Head of caudate nucleus (tissue), 42 donors: ENCODE measurements at places on chromosomes 1 and 21.

- no peak for DNase-seq
Measured at GRCh38 chr1:16117369-16117768, 38.5 kb downstream of the EPHA2 start.

DNA sequence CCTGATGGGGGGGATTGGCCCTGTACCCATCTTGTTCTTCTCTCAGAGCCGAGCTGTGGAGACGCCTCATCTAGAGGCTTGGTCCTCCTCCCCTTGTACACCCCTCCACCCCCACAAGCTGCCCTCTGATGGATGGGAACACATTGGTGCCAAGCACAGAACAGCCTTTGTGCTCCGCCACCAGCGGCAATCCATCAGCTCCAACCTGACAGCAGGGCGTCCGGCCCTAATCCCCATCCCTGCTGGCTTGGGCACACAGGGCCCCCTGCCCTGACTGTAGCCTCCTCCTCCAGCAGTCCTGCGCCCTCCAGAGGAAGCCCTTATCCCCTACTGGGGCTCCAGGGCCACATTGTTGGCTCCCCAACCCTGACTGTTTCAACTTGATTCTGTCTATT, 3.8 kb upstream of the MYOG start:
- DNase-seq: no peak

DNA sequence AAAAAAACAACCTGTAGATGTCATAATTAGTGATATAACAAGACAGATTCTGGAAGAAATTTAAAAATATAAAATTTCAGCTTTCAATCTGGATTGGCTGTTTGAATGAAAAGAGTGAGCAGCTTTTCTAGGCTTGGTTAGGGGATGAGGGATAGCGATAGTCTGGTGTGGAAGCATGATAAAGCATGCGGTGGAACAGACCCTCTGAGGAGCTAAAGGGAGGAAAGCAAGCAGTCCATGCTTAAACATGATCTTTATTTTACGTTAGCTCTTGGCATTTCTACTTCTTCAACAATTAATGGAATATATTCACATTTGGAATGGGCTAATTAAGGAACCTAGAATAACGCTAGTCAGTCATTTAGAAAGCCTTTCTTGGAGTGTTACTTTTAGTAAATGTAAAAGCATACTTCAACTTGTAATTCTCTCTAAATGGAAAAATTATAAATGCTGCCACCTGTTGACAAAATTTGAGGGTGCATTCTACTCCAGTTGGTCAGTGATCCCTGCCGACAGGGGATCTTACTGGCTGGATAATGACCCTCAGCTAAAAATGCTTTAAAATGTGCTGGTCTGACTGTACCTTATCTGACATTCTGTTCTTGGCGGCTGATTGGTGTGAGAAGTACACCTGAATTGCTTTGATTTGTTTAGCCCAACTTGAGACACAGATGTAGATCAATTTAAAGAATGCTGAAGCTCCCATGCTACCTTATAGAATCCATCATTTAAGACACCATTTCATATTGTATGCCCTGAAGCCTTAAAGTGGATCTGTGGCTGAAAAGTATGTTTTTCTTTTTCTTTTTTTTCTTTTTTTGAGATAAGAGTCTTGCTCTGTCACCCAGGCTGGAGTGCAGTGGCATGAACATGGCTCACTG, 61.2 kb downstream of the AK4 start:
- no peak for DNase-seq

- DNase-seq: no peak
Measured at GRCh38 chr1:205343431-205344065, 13.2 kb downstream of the KLHDC8A start.

DNA sequence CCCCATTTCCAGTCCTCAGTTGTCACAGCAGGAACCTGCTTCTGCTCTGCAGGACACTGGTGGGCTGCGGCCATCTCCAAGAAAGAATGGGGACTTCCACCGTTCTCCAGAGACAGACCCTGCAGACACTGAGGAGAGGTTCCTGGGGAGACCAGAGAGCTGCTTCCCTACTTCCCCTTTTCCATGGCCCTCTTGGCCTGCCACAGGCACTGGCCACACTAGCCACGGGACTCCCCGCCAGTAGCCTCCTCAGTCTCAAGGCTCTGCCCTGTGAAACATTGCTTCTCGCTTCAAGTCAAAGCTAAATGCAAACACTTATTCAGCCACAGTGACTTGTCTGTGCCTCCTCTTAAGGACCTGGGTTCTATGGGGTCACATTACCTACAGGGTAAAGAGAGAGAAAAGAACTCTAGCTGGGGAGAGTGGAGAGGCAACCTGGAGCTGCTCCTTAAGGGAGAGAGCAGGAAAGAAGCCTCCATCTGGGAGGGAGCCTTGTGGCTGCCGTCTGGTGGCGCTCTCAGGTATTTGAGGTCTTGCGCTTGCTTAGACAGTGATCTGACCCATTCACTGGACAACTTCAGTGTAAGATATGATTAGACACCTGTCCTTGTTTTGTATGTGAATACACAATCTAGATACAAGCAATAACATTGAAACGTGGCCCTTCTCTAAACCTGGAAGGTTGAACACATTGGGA, 5.4 kb upstream of the SLAMF8 start:
- DNase-seq: no peak
